Activated T-helper 17 cell treated with anti-CD3 and anti-CD28 coated beads, Interleukin-2, amount 50 U/mL, for 72 hours (primary cell): ENCODE measurements at places on chromosomes 5 and 9.

GRCh38 chr9:125989524-125990180 lies 242.5 kb downstream of the PBX3 start:
- no peak for ATAC-seq

DNA sequence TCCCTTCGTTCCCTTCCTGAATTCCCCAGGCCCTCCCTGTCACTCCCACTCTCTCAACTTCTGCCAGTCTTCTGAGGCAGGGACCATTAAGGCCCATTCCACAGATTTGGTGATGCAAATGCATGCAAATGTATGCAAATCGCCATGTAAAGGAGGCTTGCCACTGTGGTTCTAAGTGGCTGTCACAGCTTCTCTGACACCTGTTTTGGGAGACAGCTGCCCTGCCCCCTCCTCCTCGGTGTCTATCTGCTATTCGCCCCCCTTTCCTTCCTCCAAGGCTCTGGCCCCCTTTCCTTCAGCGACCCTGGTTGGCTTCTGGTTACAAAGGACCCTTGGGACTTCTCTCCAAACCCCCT lies 10.5 kb upstream of the ARAP3 start:
- peak; percentile 30 for ATAC-seq

- ATAC-seq, result no peak
These were observed 79.7 kb downstream of the THBS4 start for GRCh38 chr5:80114860-80115259.

DNA sequence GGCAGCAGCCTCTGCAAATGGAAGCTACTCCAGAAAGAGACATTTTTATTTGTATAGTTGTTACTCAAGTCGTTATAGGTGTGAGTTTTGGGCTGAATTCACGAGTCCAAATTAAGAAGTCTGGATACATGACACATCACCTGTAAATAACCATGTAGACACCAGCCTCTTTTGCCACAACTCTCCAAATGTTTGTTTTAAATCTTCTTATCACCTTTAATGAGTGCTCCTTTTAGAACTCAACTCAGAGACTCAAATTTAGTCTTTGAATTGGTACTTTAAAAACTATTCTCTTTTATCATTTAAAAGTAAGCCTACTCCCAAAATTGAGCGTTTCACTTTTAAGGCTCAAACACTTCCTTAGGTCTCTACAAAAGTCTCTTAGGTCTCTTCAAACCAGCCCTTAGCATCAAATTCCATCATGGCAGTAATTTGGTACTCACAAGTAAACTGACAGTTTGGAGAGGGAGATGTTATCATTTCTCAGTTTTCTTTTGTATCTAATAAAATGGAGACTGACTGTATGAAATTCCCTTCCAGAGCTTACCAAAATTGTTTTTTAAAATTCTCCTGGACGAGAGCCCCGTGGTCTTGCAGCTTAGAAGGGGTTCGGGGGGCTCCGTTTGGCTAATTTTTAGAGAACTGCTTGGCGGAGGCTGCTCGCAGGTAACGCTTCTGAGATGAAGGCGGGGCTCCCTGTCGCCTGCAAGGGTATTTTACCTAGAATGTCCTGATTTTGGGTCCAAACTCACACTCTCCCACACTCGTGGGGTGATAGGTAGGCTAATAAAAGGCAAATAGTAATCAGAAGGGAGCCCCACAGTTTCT lies 194.6 kb downstream of the MEF2C start:
- no peak for ATAC-seq

- ATAC-seq, result no peak
These were observed 30.0 kb downstream of the TRIM32 start for GRCh38 chr9:116717150-116717549.

DNA sequence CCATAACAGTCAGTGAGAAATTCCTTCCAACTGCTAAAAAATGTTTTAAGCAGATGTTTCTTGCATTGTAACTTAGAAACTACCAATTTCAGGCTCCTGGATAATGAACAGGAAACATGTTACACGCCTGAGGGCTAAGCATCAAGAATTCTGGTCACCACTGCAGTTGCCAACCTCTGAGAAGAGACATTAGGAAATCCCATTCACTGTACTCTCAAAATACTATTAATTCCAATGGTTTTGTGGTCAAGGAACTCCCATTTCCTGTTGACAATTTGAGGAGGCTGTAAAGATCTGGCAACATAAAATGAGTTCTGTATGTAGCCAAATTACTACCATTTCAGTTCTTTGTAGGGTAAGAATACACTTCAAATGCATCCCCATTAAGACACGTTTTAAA lies 456.0 kb upstream of the MEF2C start:
- no peak for ATAC-seq

GRCh38 chr9:27353474-27354229 lies 56.7 kb upstream of the EQTN start:
- no peak for ATAC-seq

GRCh38 chr5:36552651-36553393 lies 53.6 kb upstream of the SLC1A3 start:
- no peak for ATAC-seq

DNA sequence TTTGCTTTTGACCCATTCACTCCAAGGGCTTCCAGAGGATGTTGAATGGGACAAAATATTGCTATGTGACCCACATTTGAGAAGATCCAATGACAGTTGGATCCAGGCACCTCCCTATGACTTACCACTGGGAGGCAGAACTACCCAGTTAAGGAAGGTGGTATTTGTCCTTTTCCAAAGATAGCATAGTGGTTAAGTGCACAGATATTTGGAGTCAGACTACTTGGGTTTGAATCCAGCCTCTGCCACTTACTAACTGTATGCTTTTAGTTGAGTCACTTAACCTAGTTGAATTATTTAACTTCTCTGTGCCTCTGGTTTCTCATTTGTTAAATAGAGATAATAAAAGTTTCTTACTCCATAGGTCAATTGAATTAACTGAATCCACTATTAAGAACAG lies 74.5 kb upstream of the PALM2AKAP2 start:
- ATAC-seq, result no peak
